H1 (cell line): ENCODE measurements at places on chromosomes 5 and 9.

- no peak overlapping the region for H3K27ac ChIP-seq
- H3K4me3 ChIP-seq: no peak overlapping the region
- H3K36me3 ChIP-seq: no peaks in the 10 kb centered on the region
Measured at GRCh38 chr9:132364068-132364467, 9.3 kb upstream of the SETX start.

DNA sequence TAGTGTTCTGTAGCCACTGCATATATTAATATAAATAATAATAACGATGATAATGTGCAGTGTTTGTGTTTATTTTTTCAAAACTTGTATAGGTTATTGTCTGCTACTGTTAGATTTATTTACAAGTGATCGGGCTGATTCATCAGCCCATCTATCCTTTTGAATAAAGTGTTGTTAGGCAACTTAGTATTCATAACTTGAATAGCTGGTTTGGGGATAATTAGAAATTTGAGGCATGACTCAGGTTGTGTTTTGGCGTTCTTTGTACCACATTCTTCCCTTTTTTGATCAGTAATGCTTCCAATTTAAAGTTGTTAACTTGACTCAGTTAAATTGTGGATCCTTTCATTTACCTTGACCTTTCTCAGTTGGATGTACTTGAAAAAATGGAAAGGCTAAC, 69.7 kb downstream of the FOCAD start:
- H3K27me3 ChIP-seq: no peaks in the 10 kb centered on the region
- no peaks in the 10 kb centered on the region for H3K36me3 ChIP-seq
- no peak overlapping the region for H3K27ac ChIP-seq
- no peak for DNase-seq

GRCh38 chr5:119341452-119342349, 14.1 kb upstream of the TNFAIP8 start:
- no peak for DNase-seq
- no peaks in the 10 kb centered on the region for H3K27me3 ChIP-seq
- no peak overlapping the region for H3K27ac ChIP-seq
- no peak overlapping the region for H3K4me3 ChIP-seq
- no peaks in the 10 kb centered on the region for H3K36me3 ChIP-seq
- H3K4me1 ChIP-seq: no peaks in the 10 kb centered on the region; the same call in 1 of the 2 replicates

- H3K36me3 ChIP-seq: no peaks in the 10 kb centered on the region
- no peaks in the 10 kb centered on the region for H3K27me3 ChIP-seq
- no peaks in the 10 kb centered on the region for H3K4me1 ChIP-seq
- no peak overlapping the region for H3K27ac ChIP-seq
Measured at GRCh38 chr9:9846557-9846956, 766.2 kb downstream of the PTPRD start.

DNA sequence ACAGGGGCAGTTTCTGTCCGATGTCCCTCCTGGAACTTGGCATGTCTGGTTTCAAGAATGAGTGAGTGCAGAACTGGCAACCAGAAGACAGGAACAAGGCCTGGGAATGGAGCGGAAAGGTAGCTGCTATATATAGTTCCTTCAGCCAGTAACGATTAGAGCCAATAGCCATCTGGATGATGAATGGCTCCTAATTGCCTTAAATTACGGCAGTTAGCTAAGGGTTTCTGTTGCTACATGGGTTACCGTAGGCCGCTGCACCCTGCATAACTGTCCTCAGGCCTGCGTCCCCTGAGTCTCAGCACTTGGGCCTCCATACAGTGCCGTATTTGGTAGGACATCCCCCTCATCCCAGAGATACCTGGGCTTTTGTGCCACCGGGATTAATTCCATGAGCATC, 29.4 kb downstream of the WWC1 start:
- no peak overlapping the region for H3K27ac ChIP-seq
- H3K4me3 ChIP-seq: no peak overlapping the region
- H3K27me3 ChIP-seq: no peaks in the 10 kb centered on the region

DNA sequence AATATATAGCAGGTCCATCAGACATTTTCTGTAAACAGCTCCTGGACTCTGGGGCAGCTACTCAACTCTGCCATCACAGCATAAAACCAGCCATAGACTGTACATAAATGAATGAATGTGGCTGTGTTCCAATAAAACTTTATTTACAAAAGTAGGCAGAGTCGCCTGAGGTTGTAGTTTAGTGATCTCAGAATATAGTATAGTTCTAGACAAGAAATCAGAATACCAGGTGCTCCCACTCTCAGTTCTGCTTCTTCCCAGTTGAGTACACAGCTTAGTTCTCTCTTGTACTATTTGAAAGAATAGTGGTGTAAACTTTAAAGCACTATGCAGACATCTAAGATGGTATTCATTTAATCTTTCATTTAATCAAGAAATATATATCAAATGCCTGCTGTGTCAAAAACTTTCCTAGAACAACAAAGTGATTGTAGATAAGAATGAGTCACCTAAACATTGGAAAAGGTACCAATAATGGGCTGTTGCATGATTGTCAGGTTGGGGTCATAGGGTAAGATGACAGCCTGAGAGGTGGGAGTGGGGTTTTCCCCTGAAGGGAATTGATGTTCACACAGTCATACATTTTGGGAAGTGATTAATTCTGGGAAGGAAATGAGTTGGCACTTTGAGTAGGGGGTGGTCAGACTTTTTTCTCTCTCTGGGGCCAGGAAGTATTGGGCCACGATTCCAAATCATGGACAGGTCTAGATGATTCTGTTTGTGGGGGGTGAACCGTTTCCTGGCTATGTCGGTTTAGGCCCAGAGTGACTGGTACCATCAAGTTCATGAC, 37.0 kb downstream of the TNFSF8 start:
- H3K4me1 ChIP-seq: no peaks in the 10 kb centered on the region; the same call in 1 of the 2 replicates
- H3K36me3 ChIP-seq: no peaks in the 10 kb centered on the region
- H3K4me3 ChIP-seq: no peak overlapping the region

DNA sequence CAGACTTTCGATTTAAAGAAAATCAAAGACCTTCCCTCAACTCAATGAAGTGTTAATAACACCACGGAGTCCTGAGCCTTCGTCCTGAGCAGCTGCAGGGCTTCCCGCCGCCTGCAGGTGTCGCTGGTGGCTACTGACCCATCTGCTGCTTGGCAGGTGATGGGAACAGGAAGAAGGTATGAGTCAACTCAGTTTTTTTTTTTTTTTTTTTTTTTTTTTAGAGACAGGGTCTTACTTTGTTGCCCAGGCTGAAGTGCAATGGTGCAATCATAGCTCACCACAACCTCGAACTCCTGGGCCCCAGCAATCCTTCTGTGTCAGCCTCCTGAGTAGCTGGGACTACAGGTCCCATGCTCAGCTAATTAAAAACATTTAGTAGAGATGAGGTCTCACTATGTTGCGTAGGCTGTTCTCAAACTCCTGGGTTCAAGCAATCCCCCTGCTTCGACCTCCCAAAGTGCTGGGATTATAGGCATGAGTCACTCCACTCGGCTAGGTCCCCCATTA, 185.7 kb upstream of the IL12B start:
- H3K4me3 ChIP-seq: no peak overlapping the region
- peak; percentile 84 for DNase-seq
- H3K27ac ChIP-seq: no peak overlapping the region
- no peaks in the 10 kb centered on the region for H3K36me3 ChIP-seq
- H3K27me3 ChIP-seq: no peaks in the 10 kb centered on the region
- no peaks in the 10 kb centered on the region for H3K4me1 ChIP-seq

DNA sequence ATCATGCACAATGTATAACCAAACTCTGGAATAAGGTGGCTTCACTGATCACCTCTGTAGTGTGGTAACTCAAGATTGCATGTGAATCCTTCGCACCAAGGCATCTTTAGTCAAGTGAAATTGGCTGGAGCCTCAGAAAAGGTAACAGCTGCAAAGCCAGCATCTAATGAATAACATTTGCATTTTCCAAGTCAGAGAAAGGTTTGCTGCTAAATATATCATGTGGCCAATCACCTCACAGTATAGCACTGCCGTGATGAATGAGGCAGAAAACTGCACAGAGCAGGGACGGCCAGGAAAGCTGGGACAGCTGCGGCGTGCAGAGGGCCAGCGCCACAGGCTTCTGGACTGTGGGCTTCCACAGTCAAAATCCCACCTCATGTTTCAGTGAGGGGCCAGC, 18.5 kb downstream of the MRPS27 start:
- peak overlapping the region; percentile 29; the same call in 1 of the 2 replicates for H3K4me3 ChIP-seq
- H3K36me3 ChIP-seq: 0 out of 2 replicates have a peak, but pooled peaks cover 4% of the 10 kb centered on the region
- H3K27me3 ChIP-seq: no peaks in the 10 kb centered on the region

- H3K27ac ChIP-seq: no peak overlapping the region
- H3K36me3 ChIP-seq: no peaks in the 10 kb centered on the region
- DNase-seq: no peak
- no peak overlapping the region for H3K4me3 ChIP-seq
- no peaks in the 10 kb centered on the region for H3K27me3 ChIP-seq
Measured at GRCh38 chr5:6572825-6573380, 59.9 kb downstream of the NSUN2 start.

DNA sequence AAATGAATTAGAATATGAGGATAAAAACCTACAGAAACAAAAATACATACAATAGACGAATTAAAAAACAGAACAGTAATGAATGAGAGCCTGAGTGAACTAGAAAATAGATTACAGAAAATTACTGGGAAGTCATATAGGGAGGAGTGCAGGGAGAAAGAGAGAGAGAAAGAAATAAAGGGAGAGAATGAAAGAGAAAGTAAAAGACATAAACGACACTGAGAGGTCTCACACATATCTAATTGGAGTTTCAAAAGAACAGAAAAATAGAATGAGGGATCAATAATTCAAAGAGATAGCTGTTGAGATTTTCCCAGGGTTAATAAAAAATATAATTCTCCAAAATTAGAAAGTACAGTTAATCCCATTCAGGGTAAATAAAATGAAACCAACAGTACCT, 156.4 kb upstream of the FTMT start:
- H3K27ac ChIP-seq: no peak overlapping the region
- H3K4me3 ChIP-seq: no peak overlapping the region
- H3K27me3 ChIP-seq: no peaks in the 10 kb centered on the region
- no peak for DNase-seq

- H3K27me3 ChIP-seq: no peaks in the 10 kb centered on the region
- no peak for DNase-seq
- H3K4me3 ChIP-seq: no peak overlapping the region
- no peak overlapping the region for H3K27ac ChIP-seq
- peaks cover 4% of the 10 kb centered on the region for H3K4me1 ChIP-seq
- no peaks in the 10 kb centered on the region for H3K36me3 ChIP-seq
Measured at GRCh38 chr5:62066761-62067277, 239.2 kb upstream of the KIF2A start.

GRCh38 chr5:157721159-157721558, 10.1 kb upstream of the THG1L start:
- H3K27ac ChIP-seq: no peak overlapping the region
- no peaks in the 10 kb centered on the region for H3K36me3 ChIP-seq
- H3K27me3 ChIP-seq: no peaks in the 10 kb centered on the region
- no peak overlapping the region for H3K4me3 ChIP-seq
- no peak for DNase-seq

DNA sequence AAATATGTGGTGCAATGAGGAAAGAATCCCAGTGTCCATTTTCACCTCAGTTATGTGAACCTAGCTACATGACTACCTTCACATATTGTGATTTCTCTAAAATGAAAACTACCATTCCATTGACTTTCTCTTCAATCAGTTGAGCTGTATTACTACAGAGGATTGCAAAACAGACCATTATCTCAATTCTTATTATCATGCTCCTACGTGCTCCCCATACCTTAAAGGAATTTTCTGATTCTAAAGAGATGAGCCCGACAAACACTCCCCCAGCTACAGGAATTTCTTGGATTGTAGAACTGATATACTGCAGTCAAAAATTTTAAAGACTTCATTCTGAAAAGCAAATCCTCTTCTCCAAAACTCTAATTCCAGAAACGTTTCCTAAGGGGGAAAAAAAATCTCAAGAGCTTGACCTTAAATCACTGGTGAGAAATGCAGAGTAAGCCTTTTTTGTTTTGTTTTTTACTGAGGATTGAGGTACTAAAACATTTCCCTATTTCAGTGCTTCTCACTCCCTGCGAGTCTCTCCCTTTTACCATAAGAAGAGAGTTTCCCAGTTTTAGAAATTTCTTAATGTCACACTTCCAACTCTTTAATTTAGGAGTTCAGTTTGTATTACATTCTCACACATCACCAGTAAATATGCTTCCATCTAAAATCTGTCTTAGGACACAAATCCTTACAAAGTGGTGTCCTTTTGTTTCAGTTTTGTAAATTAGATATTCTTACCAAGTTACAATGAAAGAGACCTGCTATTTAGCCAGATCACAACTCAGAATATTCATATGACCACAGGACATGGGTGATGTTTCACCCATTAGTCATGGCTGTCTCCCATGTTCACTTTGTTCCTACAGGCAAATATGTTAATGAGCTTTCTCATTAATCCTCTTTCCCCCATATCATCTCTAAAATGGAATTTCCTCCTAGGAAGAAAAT, 203.8 kb downstream of the TSSK1B start:
- H3K4me1 ChIP-seq: peaks cover 3% of the 10 kb centered on the region; the same call in 1 of the 2 replicates
- peak; percentile 3 for DNase-seq
- no peaks in the 10 kb centered on the region for H3K27me3 ChIP-seq
- no peak overlapping the region for H3K27ac ChIP-seq
- no peaks in the 10 kb centered on the region for H3K36me3 ChIP-seq

DNA sequence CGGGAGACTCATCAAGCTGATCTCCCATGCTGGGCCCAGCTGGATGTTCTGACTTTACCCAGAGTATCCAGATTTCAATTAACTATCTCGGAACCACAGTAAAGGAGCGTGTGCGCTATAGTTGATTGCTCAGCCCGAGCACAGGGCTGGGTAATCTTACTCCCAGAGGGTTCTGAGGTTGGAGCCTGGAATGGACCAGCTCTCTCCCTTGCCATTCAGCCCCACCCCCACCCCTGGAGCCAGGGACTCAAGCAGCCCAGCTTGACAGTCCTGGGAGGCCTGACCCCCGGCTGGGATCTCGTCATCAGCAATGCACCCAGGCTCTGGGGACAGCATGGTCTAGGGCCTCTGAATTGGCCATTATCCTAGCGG, 23.7 kb upstream of the PTGES start:
- no peak for DNase-seq
- H3K4me3 ChIP-seq: no peak overlapping the region
- no peaks in the 10 kb centered on the region for H3K36me3 ChIP-seq
- no peaks in the 10 kb centered on the region; the same call in 1 of the 2 replicates for H3K4me1 ChIP-seq
- no peaks in the 10 kb centered on the region for H3K27me3 ChIP-seq

GRCh38 chr9:28976684-28977083, 1403.4 kb upstream of the C9orf72 start:
- no peak overlapping the region for H3K4me3 ChIP-seq
- peaks cover 1% of the 10 kb centered on the region; the same call in 1 of the 2 replicates for H3K4me1 ChIP-seq
- H3K27me3 ChIP-seq: no peaks in the 10 kb centered on the region
- H3K36me3 ChIP-seq: no peaks in the 10 kb centered on the region

GRCh38 chr9:125398243-125398642, 136.6 kb downstream of the GAPVD1 start:
- no peaks in the 10 kb centered on the region for H3K36me3 ChIP-seq
- no peak overlapping the region for H3K4me3 ChIP-seq
- DNase-seq: no peak
- H3K27me3 ChIP-seq: no peaks in the 10 kb centered on the region

- H3K27ac ChIP-seq: no peak overlapping the region
- H3K4me3 ChIP-seq: no peak overlapping the region
- H3K4me1 ChIP-seq: peaks cover 6% of the 10 kb centered on the region
- H3K36me3 ChIP-seq: no peaks in the 10 kb centered on the region
Measured at GRCh38 chr5:127306647-127307046, 16.1 kb downstream of the MEGF10 start.

GRCh38 chr5:144173766-144174165, 3.1 kb downstream of the KCTD16 start:
- DNase-seq: no peak
- H3K4me1 ChIP-seq: no peaks in the 10 kb centered on the region
- H3K27me3 ChIP-seq: no peaks in the 10 kb centered on the region
